ENCODE measurements at places on chromosomes 6 and 20.

GRCh38 chr6:34347303-34347702, 45.2 kb downstream of the NUDT3 start:
- no peak for DNase-seq

DNA sequence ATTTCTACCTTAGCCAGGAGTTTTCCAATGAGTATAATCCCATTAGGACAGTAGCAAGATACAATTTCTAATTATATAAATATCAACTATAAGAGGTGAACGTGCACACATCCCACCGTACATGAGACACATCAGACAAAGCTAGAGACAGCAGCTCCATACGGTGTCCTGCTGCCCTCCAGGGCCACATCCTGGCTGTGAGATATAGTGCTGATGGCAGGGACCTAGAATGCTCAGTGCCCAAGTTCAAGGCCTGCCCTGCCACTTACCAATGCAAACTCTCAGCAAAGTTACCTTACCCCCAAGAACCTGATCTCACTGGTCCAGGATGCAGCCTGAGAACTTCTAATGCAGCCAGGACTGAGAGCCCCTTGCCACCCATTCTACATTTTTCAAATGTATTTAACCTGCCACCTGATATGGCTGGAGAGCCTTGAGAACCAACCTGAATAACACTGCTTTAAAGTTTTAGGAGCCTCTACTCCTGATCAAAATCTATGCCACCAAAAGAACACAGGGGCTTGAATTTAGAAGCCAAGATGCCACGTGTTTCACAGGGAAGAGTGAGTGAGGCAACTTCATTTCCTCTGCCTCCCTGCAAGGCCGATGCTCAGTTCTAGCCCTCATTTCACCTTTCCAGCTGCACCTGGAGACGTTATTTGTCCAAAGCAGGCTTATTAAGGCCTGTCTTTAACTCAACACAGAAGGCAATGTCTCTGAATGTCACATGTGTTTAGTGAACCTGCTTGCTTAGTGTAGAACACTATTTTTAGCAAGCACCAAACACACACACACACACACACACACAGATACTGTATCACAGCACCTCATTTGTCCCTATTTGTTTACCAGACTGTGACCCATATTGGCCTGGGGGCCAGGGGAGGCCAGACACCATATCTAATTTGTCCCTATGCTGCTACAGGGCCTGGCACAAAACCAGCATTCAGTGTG, 6.1 kb downstream of the NFATC2 start:
- DNase-seq, result no peak

GRCh38 chr20:64242003-64242796, 13.3 kb upstream of the PCMTD2 start:
- DNase-seq, result no peak

DNA sequence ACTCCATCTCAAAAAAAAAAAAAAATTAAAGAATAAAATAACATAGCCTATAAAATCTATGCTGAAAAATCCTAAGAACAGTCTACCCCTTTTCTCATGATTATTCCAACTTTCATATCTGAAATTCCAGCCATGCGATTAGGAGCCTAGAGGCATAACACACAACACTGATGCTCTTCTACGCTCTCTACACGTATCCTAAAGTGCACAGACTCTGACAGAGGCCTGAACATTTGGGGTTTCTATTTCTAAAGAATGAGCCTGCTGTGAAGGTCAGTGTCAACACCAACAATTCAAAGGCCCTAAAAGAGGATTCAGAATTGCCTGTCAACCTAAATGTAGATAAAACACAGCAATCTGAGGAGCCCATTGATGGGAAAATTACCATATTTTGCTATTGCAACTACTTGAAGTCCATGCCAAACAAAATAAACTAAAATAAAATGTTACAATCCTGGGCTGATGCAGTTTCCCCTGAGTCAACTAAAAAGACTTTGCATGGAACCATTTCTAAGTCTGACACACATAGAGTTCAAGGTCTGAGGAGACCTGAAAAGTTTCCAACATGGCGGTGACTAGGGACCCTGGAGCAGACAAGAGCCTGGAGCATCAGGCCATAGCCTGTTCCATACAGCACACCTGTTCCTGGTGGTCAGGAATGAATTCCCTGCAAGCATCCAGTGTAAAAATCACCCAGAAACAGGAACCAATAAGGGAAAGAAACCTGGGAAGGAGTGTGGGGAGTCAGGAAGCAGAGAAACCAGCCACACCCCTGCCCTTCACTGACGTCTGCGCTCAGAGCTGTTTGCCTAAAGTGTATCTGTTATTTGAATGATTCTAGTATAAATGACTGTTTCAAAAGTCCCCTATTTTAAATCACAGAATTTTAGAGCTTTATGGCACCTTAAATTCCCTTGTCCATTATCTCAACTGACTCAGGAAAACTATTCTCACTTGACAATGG, 11.8 kb downstream of the NINL start:
- no peak for DNase-seq

- DNase-seq, result no peak
Measured at GRCh38 chr20:51484141-51484815, 58.2 kb downstream of the NFATC2 start.

DNA sequence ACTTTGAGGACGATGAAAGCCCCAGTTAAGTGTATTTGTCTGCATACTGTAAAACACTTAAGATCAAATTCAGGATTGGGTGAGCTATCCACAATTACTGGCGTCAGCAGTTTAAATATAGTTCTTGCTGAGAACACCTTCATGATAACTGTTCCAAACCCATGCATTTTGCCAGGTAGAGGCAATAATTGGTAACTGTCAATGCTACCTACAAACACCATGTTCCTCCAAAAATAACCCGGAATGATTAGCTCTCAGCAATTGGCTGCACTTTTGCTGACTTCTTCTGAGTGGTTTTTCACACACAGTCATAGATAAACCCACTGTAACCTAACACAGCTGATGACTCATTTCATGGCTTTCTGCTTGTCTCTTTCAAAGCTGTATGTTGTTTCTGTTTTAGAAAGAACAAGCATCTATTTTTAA, 1358.6 kb upstream of the GJE1 start:
- DNase-seq, result no peak

GRCh38 chr6:81031416-81031815, 721.1 kb downstream of the TENT5A start:
- DNase-seq, result no peak

GRCh38 chr6:9204171-9204570, 768.8 kb upstream of the SLC35B3 start:
- no peak for DNase-seq

- no peak for DNase-seq
Measured at GRCh38 chr20:42063141-42063540, 445.0 kb upstream of the CHD6 start.

- no peak for DNase-seq
Measured at GRCh38 chr20:44180814-44181213, 6.2 kb downstream of the JPH2 start.

- no peak for DNase-seq
Measured at GRCh38 chr20:46416421-46416820, 10.0 kb upstream of the ELMO2 start.

DNA sequence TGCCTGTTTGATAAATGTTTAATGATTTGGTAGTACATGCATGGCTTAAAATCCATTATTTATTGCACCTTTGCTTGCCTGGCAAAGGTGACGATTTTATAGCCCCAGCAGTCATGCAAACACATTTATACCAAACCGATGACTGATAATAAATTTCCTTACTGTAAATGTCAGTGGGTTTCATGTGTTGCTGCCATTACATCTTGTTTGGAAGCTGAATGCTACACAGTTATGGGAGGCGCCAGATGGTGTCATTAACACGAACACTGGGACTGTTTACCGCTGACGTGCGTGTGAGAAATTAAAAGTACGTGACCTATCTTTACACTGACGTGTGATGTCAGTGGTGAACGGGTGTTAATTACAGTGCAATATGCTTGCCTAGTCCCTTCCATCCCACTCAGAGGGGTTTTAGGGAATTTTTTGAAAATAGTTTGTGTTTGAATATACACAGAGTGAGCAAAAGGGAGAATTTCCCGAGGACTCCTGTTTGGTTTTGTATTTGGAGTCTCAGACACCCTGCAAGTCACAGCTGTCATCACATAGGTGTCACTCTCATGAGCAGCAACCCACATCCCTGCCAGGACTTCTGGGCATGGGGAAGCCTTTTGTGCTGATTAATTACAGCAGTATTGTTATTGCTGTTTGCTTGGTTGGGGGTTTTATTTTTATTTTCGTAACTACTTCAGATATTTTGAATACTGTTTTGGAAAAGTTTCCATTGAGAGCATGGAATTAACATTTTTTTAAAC, 151.8 kb upstream of the INSM1 start:
- no peak for DNase-seq

- DNase-seq, result no peak
Measured at GRCh38 chr6:140178520-140178919, 804.1 kb upstream of the CITED2 start.

DNA sequence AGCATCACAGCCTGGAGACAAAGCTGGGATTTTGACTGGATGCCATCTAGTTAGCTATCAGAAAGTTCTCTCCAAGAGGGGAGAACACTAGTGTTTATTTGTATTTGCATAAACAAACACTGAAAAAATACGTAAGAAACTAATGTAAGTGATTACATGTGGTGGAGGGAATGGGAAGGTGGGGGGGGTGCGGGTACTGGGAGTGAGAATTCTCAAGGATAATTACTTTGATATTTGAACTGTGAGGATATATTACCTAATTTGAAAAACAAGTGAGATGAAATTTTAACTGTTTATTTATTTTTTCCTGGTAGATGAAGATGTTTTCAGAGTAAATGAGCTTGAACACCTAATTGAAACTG, 54.7 kb downstream of the VEGFA start:
- no peak for DNase-seq

GRCh38 chr6:5423251-5423650, 161.9 kb downstream of the FARS2 start:
- no peak for DNase-seq

DNA sequence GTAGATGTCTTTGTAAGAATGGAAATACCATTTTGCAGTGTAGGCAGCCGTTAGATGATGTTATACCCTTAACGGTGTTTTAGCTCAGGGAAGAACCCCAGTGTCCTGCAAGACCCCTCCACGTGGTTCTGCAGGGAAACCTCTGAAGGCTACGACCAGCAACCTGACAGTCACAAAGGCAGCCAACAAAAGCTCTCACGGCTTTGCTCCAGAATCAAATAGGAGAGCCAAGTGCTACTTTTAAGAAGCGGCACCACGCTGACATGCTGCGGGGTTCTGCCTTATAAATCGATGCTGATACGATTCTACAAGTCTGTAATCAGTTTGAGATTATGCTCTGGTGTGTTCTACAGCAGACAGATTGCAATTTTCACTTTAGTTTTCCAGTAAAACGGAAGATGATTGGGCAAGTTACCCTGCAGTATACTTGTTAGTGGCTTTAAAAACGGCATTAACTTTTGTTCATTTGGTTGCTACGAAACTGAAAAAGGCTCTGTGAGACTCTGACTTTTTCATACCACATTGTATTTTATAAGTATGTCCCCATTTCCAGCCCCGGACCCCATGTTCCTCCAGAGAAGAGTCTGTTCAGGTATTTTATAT, 312.9 kb downstream of the SAMD5 start:
- no peak for DNase-seq

DNA sequence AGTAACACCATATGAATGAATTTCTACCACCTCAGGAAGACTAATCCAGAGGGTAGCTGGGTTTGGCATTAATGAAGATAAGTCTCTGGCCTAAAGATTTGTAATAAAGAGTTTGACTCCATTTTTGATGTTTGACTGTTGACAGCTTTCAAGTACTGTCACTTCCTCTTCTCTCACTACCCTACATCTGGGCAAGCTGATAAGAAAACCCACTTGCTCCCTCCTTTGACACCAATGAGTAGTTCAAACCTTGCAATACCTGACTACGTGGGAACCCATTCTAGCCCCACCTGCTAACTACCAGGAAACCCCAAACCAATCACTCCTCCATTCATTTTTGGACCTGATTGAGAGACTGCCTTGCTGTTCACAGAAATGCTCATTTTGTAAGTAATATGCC, 621.5 kb downstream of the TENT5A start:
- DNase-seq, result no peak

- DNase-seq, result no peak
Measured at GRCh38 chr6:56448046-56448445, 194.6 kb downstream of the DST start.

DNA sequence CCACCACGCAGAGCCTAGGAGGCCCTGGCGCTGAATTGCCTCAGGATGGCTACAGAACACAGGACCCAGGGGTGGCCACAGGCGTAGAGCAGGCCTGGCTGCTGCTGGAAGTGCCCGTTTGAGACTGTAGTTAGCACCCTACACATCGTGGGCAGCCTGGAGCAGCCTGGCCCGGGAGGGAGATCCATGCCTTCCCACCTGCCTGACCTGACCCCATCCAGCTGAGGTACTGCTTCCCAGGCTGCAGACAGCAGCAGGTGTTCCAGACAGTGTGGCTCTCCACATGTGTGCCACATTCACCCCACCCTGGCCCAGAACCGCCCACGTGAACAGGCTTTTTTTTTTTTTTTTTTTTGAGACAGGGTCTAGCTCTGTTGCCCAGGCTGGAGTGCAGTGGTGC, 20.9 kb upstream of the MAP1LC3A start:
- no peak for DNase-seq

DNA sequence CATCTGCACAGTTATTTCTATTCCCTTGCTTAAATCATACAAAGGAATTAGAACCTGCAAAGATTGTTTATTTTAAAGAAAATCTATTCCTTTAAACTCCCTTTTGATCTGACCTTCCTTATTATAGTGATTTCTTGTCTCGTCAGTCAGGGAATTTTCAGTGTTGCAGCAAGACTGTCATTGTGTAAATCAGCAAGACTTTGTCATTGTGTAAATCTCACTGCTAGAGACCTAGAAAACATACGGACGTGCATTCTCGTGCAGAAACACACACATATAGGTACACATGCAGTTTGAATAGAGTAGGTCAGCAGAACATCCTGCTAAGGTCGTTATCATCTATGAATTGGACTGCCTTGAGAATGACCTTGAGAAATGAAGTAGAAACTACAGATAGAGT, 6.2 kb upstream of the SGK1 start:
- no peak for DNase-seq

DNA sequence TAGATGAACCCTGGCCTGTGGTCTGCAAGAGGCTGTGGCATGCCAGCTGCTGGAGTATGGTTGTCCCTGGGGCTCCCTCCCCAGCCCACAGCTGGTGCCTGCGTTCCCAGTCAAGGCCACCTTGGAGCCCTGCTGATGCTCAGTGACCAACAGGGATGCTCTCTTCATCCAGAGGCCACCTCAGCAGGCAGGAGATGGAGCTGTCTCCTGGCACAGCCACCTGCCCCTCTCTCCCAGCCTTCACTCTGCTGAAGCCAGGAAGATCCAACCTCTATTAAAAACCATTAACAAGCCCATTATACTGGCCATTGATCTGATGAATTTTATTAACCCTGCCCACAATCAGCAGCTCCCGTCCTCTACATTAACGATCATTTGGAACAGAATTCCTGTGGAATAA, 40.4 kb downstream of the ADTRP start:
- no peak for DNase-seq

DNA sequence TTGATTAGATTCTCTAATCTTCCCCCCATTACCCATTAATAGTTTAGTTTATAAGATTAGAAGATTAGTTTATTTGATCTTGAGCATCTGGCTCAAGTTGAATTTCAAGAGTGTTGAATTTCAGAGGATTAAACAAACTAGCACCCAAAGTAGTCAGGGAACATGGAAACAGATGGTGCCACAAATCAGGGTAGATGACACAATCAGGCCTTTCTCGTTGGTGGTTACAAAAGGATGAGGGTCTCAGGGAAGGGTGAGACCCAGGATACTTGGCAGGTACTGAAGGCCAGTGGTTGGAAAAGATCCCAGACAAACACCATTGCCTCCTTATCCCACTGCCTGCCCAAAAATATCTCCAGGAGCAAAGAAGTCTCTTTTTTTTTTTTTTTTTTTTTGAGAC, 29.5 kb upstream of the ADGRF1 start:
- DNase-seq, result no peak

Measured in hippocampal formation (tissue), 2 donors.